Tibial nerve (tissue), 4 donors: ENCODE measurements at places on chromosomes 16 and 17. TPM values are rescaled to one million over a fixed set of nuclear protein-coding genes. Genes with fewer than 3 reads are reported as not detected.

HEATR3 gene
- 45.7 TPM for total RNA-seq

MC1R gene
- total RNA-seq, result 5.7 TPM

IL17C gene
- not detected for total RNA-seq

DNA sequence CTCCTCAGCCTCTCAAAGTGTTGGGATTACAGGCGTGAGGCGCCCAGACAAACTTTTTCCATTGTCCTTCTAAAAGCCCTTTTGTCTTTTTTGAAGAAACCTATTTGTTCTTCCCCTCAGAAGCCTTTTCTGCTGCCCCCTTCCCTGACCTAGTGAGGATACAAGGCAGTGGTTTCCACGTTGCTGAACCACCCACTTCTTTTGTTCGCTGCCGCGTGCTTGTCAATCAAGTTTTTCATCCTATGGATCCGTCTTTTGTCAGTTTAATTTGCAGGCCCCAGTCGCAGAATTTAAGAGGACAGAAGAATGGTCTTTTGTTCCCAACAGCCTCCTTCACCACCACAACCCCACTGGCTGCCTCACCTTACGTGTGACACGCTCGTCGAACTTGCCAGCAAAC lies 20.2 kb upstream of the GNG13 start:
- DNase-seq, result no peak

CES1 gene
- total RNA-seq, result 48.1 TPM

NTN3 gene
- total RNA-seq, result not detected

CCL14 gene
- total RNA-seq, result 14.4 TPM

PPL gene
- total RNA-seq, result 212 TPM
